Mucosa of gallbladder (tissue), 1 donor: ENCODE measurements at places on chromosomes 11 and 22. TPM values are rescaled to one million over a fixed set of nuclear protein-coding genes. Genes with fewer than 3 reads are reported as not detected.

NFRKB gene
- 23.5 TPM for total RNA-seq

GAS2 gene
- total RNA-seq = 3.3 TPM

PDE2A gene
- 23.7 TPM for total RNA-seq

RFPL2 gene
- 0.14 TPM for total RNA-seq

GSTT2B gene
- 16.2 TPM for total RNA-seq

RGL4 gene
- 0.49 TPM for total RNA-seq

SHANK2 gene
- 18.0 TPM for total RNA-seq

MACROD1 gene
- 19.3 TPM for total RNA-seq

JAML gene
- 12.9 TPM for total RNA-seq

MPZL2 gene
- total RNA-seq = 72.5 TPM

GLB1L2 gene
- total RNA-seq = 8.8 TPM

PRR33 gene
- not detected for total RNA-seq

OR52N4 gene
- not detected for total RNA-seq

OR2AG1 gene
- not detected for total RNA-seq

CSNK2A3 gene
- 1.6 TPM for total RNA-seq

GP1BB gene
- total RNA-seq = 5.4 TPM

EIF3D gene
- 125 TPM for total RNA-seq

NELL1 gene
- 0.29 TPM for total RNA-seq

OR51S1 gene
- not detected for total RNA-seq

HTR3A gene
- 0.29 TPM for total RNA-seq

LINC01488 gene
- not detected for total RNA-seq

CDC42BPG gene
- 37.1 TPM for total RNA-seq

ISX gene
- total RNA-seq = not detected

TMEM138 gene
- total RNA-seq = 38.4 TPM

OR8G1 gene
- total RNA-seq = not detected

SCGB1D2 gene
- total RNA-seq = not detected

DAGLA gene
- 10.6 TPM for total RNA-seq

DMC1 gene
- 0.40 TPM for total RNA-seq

USP28 gene
- total RNA-seq = 19.9 TPM

POU2F3 gene
- 6.5 TPM for total RNA-seq

TMEM41B gene
- 47.7 TPM for total RNA-seq

MS4A12 gene
- total RNA-seq = not detected

UBQLNL gene
- total RNA-seq = 0.69 TPM
